ENCODE measurements at places on chromosomes 6 and 20.

GRCh38 chr6:958488-958887, 265.5 kb upstream of the EXOC2 start:
- no peak for DNase-seq

DNA sequence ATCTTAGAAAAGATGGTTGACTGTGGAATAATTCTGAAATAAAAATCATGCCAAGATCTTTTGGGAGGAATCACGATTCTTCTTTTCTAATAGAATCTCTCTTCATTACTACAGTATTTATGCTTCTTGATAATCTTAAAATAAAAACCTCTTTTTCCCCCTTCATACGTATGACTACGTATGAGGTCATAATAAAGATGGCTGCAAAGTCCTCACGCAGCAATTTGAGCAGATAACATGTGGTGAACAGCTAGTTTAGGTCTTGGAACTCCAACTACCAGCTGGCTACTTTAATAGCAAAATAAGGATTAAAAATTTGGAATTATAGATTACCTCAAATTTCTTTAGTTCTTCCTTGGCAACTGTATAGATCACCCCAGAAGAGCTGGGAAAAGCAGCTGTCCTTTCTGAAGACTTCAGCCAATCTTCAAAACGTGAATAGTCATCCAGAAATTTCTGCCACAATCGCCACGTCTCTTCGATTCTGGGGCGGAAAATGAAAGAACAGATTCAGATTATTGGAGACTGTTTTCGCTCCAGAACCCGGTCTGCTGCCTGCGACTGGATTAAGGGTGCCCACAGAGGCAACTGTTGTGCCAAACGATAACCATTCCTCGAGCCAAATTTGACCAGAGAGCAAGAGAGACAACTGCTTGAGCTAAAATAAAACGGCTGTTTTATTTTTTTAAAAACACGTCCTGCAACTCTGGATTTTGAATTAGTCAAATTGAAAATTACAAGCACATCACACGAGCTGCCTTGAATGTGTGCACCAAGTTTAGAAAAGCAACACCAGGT, 347.3 kb downstream of the ESR1 start:
- DNase-seq: no peak

GRCh38 chr6:37287519-37288157, 29.7 kb upstream of the TMEM217 start:
- no peak for DNase-seq

DNA sequence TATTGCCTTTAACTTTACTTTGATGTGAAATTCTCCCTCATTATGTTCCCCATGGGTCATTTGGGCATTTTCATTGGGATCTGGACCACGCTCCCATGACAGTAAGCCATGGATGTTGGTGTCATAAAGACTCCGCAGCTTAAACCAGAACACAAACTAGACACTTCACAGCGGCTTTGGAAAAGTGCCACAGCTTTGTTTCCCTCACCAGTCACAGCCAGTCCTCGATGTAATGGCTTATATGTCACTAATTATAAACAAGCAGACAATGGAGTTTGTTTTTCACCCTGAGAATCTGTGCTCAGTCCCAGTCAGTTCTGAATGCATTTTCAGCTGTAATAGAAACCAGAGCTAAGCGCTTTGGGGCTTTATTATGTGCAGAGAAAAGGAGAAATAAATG, 23.2 kb upstream of the DAAM2 start:
- DNase-seq: no peak
